ENCODE measurements at places on chromosomes 12 and 14.

DNA sequence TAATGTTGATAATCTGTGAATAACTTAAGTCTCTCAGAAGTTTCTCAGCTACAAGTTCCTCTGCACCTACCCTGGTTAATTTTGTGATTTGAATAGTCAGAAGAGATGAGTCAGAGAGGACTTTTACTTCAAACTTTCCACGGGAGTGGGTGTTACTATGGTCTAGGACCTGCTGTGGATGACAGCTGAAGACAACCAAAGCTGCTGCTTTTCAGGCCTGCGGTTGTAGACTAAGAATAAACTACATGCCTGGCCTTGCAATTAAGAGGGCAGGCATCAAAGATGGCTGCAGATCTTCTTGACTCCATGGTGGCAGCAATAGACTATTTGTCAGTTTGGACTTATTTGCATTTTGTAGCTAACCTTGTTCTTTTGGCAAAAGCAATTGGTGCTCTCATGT is 227.1 kb upstream of the KRR1 start:
- no peak for DNase-seq

GRCh38 chr12:111352296-111352993 is 16.4 kb downstream of the PHETA1 start:
- no peak for DNase-seq

DNA sequence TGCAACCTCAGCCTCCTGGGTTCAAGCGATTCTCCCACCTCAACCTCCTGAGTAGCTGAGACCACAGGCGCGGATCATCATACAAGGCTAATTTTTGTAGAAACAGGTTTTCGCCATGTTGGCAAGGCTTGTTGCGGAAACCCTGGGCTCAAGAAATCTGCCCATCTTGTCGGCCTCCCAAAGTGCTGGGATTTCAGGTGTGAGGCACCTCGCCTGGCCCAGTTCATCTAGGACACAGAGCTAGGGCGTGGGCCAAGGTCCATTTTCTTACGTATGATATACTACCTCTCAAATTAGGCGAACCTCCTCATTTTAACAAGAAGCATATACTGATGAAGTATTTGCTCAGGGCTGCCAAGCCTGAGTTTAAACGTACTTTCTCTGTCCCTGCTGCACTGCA is 2.1 kb downstream of the RPS29 start:
- DNase-seq: no peak

DNA sequence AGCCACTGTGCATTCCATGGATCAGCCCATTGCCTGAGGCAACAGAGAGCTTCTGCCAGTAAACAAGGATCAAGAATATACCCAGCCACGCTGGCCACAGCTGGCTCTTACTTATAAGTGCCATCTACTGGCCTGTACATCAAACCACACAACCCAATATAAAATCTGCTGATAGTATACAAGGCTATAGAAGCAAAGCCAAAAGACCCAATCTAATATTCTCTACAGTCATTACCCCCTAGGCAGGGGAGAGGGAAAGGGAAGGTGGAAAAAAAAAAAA is 4.4 kb upstream of the FAM186B start:
- DNase-seq: no peak

GRCh38 chr14:67573228-67574010 is 26.6 kb downstream of the PIGH start:
- no peak for DNase-seq

- DNase-seq: peak; percentile 52
Observed at GRCh38 chr14:67396381-67396970, 15.5 kb downstream of the PLEK2 start.

Data from fibroblast of upper back skin (primary cell).